ENCODE measurements at places on chromosomes 12 and 14.
A peak's percentile ranks its signal among the peaks of the same experiment; 100 is the strongest.

DNA sequence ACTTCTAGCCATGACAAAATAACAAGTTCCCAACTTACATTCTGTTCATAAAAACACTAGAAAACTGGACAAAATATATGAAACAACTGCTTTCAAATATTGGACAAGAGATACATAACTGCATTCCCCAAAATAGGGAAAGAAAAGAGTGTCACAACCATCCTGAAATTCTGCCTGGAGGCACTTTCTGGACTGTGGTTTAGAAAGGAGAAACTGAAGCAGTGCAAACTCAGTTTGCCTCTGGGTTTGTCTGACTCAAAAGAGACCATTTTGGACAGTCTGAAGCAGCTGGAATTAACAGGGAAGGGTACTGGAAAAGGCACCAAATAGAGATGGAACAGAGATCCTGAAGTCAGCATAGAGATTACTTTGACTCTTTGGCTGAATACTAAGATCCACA is 11.3 kb upstream of the SYT1 start:
- DNase-seq, result no peak

DNA sequence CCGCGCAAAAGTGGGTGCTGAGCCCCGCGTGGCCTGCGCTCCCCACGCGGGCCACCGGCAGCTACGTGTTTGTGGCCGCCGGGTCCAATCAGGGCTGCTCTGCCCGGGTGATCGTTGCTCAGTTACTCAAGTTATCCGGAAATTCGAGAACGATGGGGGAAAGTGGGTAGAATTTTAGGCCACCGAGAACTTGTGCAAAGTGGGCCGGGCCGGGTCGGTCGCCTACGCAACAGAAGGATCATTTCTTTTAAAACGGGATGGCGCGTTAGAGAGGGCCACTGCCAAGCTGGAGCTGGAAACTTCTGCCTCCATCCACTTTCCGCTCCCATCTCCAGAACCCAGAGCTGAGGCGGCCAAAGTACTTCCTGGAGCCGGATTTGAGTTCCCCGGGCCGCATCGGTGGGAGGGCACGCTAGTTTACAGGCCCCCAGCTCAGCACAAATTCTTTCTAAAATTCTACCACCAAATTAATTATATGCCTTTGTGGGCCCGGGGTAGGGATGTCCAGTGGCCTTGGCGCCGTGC is 3.5 kb downstream of the RFX4 start:
- DNase-seq, result no peak

- no peak for DNase-seq
These were observed 26.2 kb downstream of the SLC4A8 start for GRCh38 chr12:51450806-51451205.

DNA sequence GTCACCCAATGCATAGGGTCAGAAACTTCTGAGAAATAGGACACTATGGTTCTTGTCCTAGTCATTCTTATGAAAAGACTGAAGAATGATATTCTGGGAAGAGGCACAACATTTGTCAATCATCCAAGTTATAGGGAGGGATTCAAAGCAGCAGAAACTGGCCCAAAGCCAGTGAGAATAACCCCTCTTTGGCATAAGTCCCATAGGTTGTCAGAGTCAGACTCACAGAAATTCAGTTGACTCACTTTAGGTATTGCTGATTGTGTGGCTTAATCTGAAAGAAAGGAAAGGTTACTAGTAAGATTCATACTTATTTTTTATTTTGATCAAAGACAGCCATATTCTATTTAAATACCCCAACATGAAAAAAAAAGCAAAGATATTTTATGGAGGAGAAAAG is 151.0 kb downstream of the SRGAP1 start:
- DNase-seq, result no peak

- DNase-seq, result no peak
These were observed 330.7 kb upstream of the DCN start for GRCh38 chr12:91513313-91513712.

GRCh38 chr12:16833376-16834015 is 227.5 kb upstream of the LMO3 start:
- DNase-seq, result no peak

GRCh38 chr14:30005114-30005808 is 77.6 kb upstream of the PRKD1 start:
- peak; percentile 47 for DNase-seq

GRCh38 chr12:116968986-116969385 is 58.2 kb downstream of the FBXW8 start:
- DNase-seq, result no peak

GRCh38 chr12:51821440-51822260 is 26.9 kb downstream of the FIGNL2 start:
- no peak for DNase-seq

DNA sequence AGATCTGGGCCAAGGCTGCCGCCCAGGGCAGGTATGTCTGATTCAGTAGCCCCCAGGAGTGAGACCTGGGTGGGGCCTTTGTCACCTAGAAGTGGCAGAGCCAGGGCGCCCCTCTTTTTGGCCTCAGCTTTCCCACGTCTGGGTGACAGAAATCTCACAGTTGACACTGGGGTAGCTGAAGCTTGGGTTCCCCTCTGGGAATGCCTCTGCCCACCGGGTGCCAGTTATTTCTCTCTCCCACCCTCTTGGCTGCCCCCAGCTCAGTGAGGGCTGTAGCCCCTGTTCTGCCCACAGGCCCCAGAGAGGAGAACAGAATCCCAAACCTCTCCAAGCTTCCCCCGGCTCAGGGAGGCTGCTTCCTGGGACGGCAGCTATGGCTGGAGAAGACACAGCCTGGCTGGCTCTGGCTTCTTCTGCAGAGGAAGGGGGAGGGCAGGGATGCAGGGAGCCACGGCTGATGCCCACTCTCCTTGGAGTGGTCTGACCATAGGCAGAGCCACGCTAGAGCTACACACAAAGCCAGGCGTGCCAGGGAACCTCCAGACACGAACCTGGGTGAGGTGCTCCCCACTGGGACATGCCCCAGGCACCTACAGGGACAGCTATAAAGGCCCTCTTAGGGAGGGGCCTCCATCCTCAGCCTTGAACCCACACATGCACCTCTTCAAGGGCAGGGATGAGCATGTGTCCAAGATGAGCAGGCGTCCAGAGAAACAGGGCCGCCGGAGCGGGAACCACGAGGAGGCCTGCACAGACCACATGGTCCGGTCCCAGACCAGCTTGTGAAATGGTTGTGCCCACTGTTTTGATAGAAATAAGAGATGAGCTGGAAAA is 51.7 kb downstream of the BEGAIN start:
- no peak for DNase-seq

DNA sequence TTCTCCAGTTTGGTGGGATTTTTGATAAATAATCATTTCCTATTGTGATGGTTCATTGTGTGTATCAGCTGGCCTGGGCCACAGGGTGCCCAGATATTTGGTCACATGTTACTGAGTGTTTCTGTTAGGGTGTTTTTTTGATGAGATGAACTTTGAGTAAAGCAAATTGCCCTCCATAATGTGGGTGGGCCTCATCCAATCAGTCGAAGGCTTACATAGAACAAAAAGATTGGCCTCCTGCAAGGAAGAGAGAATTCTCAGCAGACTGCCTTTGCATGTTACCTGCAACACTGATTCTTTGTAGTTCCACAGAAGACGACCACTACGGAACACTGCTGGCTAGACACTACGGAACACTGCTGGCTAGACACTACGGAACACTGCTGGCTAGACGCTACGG is 441.6 kb downstream of the GLT1D1 start:
- no peak for DNase-seq

DNA sequence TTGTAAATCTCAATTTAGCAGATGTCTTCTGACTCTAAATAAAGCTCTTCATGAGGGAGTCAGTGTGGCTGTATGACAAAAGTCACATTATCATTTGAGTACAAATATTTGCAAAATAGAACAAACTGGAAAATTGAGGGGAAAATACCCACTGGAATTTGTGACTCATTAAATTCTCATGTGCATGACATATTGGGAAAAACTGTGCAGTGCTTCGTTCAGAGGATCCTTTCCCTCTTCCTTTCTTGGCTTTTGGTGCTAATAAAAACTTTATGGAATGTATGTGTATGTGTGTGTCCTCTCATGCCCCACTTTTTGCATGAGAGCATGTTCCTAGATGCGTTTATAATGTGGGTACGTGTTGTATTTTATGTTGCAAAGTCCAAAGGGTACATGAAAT is 267.8 kb downstream of the KTN1 start:
- no peak for DNase-seq

All from spinal cord (tissue), 10 donors.